CD4-positive, alpha-beta T cell treated with Interleukin-6 at 100 ng/mL for 8 hours (primary cell): ENCODE measurements at places on chromosomes 3 and 15.

- DNase-seq, result no peak
Measured at GRCh38 chr3:98956008-98956407, 54.5 kb upstream of the DCBLD2 start.

GRCh38 chr15:63366451-63366850 lies 15.2 kb downstream of the CA12 start:
- no peak for DNase-seq

DNA sequence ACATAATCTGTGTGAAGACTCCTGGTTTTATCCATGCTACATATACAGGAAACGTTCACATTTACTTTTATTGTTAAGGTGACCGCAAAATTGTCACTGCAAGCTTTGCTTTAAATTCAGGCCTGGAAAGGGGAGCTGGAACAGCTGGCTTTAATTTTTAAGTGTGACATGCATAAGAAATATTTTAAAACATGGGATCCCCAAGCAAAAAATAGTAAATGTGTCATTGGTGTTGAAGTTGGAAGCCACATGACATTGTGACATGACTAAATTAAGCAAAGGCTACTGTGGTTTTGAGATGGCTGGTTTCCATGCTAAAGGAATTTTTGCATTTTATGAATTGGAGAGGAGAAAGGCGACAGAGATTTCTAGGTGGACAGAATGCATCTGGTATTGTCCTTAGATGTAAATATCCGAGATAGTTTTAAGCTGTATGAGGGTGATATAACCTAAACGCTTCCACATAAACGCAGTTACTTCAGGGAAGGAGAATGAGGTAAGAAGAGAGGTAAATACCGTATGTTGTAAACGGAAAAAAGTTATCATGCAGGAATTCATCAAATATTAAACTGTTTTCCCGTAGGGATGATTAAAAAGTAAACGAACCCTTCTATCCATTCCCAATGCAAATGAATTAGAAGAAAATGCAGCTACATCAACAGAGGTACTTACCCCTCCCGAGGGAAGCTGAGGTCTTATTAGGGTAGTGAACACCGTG lies 927 bp upstream of the FYTTD1 start:
- no peak for DNase-seq

DNA sequence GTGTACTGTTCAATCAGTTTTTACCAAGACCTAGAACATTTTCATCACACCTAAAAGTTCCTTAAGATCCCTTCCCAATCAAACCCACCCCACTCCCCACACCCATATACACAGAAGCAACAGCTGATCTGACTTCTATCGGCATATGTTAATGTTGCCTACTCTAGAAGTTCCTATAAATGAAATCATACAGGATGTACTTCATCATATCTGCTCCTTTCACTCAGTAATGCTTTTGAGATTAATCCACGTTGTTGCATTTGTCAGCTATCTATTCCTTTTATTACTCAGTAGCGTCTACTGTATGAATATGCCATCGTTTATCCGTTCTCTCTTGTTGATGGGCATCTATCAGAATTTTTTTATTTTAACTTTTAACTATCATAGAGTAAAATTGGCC lies 14.3 kb upstream of the FILIP1L start:
- DNase-seq, result no peak

DNA sequence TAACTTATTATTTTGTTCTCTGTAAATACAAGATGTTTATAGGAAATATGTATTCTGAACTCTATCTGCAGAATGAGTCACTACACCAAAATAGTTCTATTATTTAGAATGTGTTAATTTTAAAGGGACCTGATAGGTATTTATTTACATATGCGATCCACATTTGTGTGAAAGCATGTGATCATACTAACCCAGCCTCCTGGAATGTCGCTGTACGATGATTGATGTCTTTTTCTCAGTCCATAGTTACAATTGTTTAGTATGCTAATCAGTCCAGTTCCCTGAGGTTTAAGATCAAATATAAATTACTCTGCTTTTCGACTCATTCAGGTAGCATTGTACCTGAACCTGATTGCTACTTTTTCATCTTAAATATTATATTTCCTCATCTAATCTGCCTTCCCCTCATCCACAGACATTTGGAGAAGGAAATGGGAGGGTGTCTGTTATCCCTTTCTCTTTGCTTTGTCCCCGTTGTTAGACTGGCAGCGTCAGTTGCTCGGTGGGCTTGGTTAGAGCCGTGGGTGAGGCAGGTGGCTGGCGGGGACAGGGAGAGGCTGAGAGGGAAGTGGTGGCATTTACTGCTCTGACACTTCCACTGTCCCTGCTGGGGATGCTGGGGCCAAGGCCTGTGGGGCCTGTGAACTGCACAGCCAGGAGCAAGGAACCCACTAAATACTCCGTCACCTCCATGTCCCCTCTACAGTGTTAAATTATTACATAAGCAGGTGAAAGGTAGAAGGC lies 27.8 kb upstream of the NR2E3 start:
- no peak for DNase-seq

DNA sequence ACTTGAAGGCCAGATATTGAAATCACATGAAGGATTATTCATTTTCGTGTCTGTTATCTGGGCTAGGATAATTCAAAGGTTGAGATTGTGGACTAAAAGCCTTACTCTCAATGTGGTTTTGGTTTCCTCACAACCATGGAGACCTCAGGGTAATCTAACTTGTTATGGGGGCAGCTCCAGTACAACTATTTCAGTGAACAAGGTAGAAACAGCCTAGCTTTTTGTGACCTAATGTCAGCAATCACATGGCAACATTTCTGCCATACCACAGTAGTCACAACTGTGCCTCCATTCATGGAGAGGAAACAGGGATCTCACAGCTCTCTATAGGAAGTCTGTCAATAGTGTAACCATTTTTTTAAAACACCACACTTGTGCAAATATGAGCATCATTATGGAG lies 62.4 kb upstream of the RARB start:
- DNase-seq, result no peak

GRCh38 chr15:35118960-35119359 lies 33.9 kb upstream of the NANOGP8 start:
- no peak for DNase-seq

GRCh38 chr3:178198329-178198728 lies 337.9 kb upstream of the KCNMB2 start:
- no peak for DNase-seq

GRCh38 chr3:128070898-128071591 lies 18.8 kb downstream of the SEC61A1 start:
- no peak for DNase-seq

DNA sequence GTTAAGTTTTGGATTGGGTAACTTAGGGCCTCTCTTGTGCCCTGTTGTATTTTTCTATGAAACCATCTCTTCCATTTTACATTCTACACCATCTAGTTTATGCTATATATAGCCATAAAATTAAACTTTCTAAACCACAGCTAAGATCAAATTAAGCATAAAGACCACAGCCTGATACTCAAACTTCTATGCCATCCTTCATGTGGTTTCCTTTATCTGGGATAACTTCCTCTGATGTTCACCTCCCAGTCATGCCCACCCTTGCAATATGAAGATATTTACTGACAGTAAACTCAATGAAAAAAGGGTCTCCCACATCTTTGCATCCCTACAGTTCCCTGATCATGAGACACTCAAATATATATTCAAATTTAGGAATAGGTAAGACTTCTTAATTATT lies 4.2 kb downstream of the SELENOK start:
- DNase-seq, result no peak

DNA sequence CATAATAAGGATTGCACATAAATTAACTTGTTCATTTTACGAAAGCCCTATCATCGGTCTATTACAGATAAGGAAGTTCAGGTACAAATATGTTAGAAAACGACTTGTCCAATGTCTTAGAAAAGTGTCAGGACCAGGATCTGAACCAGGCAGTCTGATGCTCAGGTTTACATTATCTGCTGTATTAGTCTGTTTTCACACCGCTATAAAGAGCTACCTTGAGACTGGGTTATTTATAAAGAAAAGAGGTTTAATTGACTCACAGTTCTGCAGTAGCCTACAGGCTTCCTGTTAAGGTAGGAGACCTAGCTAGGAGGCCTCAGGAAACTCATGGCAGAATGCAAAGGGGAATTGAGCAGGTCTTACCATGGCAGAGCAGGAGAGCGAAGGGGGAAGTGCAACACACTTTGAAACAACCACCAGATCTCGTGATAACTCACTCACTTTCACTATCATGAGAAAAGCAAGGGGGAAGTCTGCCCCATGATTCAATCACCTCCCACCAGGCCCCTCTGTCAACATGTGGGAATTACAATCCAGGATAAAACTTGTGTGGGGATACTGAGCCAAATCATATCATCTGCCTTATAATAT lies 45.8 kb upstream of the GOLIM4 start:
- DNase-seq, result no peak

DNA sequence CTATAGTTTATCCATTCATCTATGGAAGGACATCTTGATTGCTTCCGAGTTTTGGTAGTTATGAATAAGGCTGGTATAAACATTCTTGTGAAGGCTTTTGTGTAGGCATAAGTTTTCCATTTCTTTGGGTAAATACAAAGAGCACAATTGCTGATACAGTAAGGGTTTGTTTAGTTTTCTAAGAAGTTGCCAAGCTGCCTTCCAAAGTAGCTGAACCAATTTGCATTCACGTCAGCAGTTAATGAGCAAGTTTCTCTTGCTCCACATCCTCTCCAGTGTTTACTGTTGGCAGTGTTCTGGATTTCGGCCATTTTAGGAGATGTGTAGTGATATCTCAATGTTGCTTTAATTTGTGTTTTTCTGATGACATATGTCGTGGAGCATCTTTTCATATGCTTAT lies 34.2 kb downstream of the GABRA5 start:
- DNase-seq, result no peak

GRCh38 chr15:67164811-67165253 lies 89.6 kb downstream of the AAGAB start:
- DNase-seq, result no peak

DNA sequence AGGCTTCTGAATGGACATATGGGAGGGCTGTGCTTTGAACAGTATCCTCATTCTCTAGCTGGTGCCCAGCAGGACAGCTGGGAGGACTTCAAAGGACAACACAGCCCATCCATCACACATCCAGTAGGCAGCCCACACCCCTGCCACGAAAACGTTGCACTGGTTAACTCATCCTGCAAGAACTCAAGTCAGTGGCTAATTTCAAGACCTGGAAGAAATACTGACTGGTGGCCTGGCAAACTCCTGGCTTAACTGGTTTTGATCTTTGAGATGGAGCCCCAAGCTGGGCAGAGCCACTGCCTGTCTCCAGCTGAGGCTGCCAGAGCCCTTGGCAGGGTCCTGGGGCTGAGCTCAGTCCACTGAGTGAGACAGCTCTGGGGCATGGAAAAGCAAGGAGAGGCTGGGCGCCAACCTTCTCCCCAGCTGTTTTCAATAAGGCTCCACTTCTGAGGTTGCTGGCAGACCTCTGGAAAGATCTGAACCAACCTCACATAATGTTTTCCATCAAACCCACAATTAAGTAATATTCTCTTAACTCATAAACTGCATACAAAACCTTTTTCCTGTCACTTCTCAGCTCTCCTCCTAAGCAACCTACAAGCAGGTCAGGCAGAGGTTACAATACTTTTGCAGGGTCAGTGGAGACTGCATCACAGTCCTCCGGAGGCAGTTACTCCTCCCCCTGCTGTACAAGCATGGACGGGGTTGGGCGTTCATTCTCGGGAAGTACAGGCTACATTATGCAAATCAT lies 110.3 kb downstream of the MYLK start:
- no peak for DNase-seq
